Uterine smooth muscle cell (primary cell): ENCODE measurements at places on chromosomes 6 and 20. TPM values are rescaled to one million over a fixed set of nuclear protein-coding genes. Genes with fewer than 3 reads are reported as not detected.

The TAGAP gene
- 0.12 TPM in 1 of 2 replicates, not detected in the other for total RNA-seq

The TNF gene
- not detected in 2 replicates for total RNA-seq

The TMEM170B gene
- 1.7 and 4.4 TPM in 2 replicates for total RNA-seq

The TRIM31 gene
- total RNA-seq, result not detected in 2 replicates

The SLC17A9 gene
- 16.0 and 16.6 TPM in 2 replicates for total RNA-seq

The FAM229B gene
- 23.1 and 34.4 TPM in 2 replicates for total RNA-seq

The HFE gene
- total RNA-seq, result 14.7 and 21.1 TPM in 2 replicates

The OR2B6 gene
- total RNA-seq, result not detected in 2 replicates

The POLR1C gene
- 27.7 and 45.9 TPM in 2 replicates for total RNA-seq

The PFDN6 gene
- 38.9 and 42.8 TPM in 2 replicates for total RNA-seq

The IFT52 gene
- 36.5 and 36.7 TPM in 2 replicates for total RNA-seq

The RIPPLY2 gene
- under 0.01 and 0.87 TPM in 2 replicates for total RNA-seq

The DSP gene
- total RNA-seq, result 0.25 and 0.33 TPM in 2 replicates

The CYP24A1 gene
- total RNA-seq, result not detected in 2 replicates

The SULF2 gene
- total RNA-seq, result 2.0 and 12.0 TPM in 2 replicates

The SNAP25 gene
- 0.25 and 0.44 TPM in 2 replicates for total RNA-seq

The OTOR gene
- total RNA-seq, result not detected in 2 replicates

The KCNG1 gene
- total RNA-seq, result 78.0 and 103 TPM in 2 replicates

The CRIP3 gene
- total RNA-seq, result not detected in 2 replicates

The SRSF12 gene
- total RNA-seq, result 0.11 and 0.12 TPM in 2 replicates

The BTN1A1 gene
- not detected in 2 replicates for total RNA-seq

The RIMS4 gene
- 0.12 TPM in 1 of 2 replicates, not detected in the other for total RNA-seq

The BPIFB4 gene
- total RNA-seq, result not detected in 2 replicates

The ISM1 gene
- total RNA-seq, result 0.25 and 0.33 TPM in 2 replicates

The SLC12A5 gene
- total RNA-seq, result under 0.01 TPM in 1 of 2 replicates, not detected in the other

The RNF182 gene
- 1.1 and 1.8 TPM in 2 replicates for total RNA-seq

The NCOA3 gene
- 24.8 and 30.2 TPM in 2 replicates for total RNA-seq

The PRPF6 gene
- total RNA-seq, result 65.7 and 73.8 TPM in 2 replicates

The HLA-DRB1 gene
- total RNA-seq, result not detected in 2 replicates

The IRF4 gene
- under 0.01 TPM in 2 replicates for total RNA-seq

The CTAGE9 gene
- not detected in 2 replicates for total RNA-seq

The CST4 gene
- 0.22 and 0.75 TPM in 2 replicates for total RNA-seq

The NFATC2 gene
- total RNA-seq, result not detected in 2 replicates
